Mucosa of gallbladder (tissue), 1 donor: ENCODE measurements at places on chromosomes 7 and 10. TPM values are rescaled to one million over a fixed set of nuclear protein-coding genes. Genes with fewer than 3 reads are reported as not detected.

The ZNF777 gene
- 13.7 TPM for total RNA-seq

DNA sequence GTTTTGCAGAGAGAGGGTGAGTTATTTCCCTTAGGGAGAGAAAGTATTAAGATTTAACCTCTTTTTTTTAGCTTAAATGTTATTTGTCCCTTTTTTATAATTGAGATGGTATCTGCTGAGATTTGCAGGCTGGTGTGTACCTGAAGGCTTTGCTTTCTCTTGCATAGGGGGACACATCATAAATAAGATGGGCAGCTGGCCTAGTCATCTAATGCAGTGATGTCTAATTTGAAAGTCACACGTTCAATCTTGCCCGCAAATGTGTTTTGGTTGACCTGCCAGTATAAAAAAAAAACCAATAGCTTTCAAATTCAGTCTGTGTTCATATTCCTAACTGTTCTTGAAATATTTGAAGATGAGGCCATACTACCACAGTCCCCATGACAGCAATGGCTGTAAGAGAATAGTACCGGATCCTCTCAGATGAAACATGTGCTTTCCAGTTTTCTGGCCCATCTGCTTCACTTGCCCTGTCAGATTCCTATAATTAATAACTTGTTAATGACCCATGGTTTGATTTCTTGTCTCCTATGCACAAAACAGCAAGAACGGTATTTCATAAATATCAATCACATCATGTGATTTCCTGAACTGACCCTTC lies 914.2 kb downstream of the IPMK start:
- DNase-seq, result no peak

GRCh38 chr7:117970801-117971200 lies 97.6 kb upstream of the CTTNBP2 start:
- no peak for DNase-seq

The ZNF746 gene
- 20.0 TPM for total RNA-seq

DNA sequence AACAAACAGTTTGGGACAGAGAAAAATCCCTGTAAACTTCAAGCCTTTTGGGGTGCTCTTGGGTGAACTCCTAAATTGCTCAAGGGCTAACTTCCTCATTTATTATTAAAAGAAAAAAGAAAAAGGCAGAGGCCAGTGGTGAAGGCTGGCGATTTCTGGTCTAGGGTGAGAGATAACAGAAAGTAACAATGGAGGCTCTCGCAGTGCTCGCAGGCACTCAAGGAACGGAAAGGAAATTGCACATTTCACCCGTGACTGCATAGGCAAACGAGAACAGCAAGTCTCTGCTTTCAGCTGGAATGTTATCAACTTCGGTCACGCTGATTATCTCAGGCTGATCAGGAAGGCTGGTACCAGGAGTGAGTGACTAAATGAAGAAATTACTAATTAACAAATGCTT lies 70.7 kb downstream of the PRKAG2 start:
- DNase-seq, result peak; percentile 69

The DPYSL4 gene
- 0.81 TPM for total RNA-seq

GRCh38 chr10:102229810-102230263 lies 3.7 kb downstream of the ELOVL3 start:
- peak; percentile 85 for DNase-seq

GRCh38 chr7:1028775-1029636 lies 15.3 kb upstream of the GPR146 start:
- peak; percentile 90 for DNase-seq

DNA sequence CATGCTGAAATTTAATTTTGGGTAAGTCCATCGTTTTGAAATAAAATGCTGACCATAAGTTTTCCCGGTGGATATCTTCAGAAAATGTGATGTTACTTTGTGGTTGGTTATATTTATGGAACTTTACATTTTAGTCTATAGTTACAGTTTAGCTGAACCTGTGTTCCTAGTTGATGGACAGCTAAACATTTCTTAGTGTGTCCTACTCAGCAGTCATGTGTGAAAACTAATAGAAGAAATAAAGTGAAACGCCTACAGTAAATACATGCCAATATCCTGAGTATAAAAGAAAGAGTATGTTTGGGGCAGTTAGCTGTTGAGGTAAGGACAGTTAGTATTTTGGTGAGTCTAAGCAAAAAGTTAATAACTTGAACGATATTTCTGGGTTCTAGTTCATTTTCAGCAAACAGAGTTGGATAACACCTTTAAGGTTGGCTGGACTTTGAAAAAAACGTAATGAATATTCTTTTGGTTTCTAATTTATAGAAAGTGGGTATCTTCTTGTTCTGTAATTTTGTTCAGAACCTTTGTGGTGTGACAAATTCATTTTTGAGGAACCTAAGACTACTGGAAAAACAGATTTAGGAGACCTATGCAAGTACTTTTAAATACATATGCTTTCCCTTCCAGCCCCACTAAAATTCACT lies 28.7 kb downstream of the LCOR start:
- no peak for DNase-seq

The HMX2 gene
- total RNA-seq, result 0.69 TPM

The TMEM225B gene
- 0.35 TPM for total RNA-seq

DNA sequence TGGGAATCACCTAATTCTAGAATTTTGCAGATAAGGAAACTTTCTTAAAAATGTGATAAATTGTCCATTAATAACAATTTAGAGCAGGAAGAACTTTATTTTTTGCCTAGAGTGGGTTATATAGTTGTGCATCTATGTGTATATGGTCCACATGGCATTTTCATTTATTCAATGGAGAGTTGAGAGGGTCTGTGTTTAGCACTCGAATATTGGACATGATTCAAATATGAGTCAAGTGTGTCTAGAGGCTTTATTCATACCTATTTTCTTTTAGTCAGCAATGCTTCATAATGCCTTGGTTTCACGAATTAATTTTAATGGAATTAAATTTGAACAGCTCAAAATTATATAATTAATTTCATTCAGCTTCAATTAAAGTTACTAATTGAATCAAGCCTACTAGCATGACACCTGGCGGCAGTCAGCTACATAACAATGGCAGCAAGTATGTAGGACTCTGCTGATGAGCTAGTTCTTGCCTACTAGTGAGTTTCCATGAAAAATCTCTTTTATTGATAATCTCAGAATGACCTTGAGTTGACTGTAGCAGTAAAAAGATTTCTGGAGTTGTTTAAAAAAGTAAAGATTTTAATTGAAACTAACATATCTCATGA lies 17.7 kb downstream of the MDFIC start:
- DNase-seq, result no peak

DNA sequence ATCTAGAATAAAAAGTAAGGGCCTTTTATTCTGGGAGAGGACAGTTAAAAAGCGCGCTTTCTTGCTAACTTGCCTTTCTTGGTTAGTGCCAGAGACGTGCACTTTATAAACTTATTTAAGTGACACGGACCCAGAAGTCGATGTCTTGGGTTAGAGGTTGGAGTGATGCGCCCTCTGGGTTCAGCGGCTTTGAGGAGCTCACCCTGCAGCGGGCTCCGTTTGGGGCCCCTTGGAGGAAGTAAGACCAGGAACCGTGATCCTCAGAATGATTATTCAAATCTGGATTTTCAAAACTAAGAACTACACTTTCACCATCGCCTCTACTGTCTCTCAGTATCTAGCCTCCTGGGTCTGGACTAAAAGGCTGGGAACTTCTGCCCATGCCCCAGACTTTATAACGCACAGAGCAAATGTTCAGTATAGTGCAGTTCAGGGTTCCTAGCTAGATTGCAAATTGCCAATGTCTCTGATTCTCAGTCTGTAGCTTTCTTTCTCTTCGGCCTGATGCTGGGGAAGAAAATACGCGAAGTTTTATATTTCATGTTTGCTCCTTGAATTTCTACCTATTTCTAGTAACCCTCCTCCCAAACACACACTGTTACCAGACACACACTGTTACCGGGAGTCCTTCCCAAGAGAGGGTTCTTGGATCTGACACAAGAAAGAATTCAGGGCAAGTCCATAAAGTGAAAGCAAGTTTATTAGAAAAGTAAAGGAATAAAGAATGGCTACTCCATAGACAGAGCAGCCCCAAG lies 18.6 kb upstream of the SMO start:
- no peak for DNase-seq

The MALRD1 gene
- total RNA-seq, result 2.3 TPM

- no peak for DNase-seq
Measured at GRCh38 chr7:130333832-130334231, 10.8 kb upstream of the CPA5 start.

The VAX1 gene
- total RNA-seq, result not detected

DNA sequence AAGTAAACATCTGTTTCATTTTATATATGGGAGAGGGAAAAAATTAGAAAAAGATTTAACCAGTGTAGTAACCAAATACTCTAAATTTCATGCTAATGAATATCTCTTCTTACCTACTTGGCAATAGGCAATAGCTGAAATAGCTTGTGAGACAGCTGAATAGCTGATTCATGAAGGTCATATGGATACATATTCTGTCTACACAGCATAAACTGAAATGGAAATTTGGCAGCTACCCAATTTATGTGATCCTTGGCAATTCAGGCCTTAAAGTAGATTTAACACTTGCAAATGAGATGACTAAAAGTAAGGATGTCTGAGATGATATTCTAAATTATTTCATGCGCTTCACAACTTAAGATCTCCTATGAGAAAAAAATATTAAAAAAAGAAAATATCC lies 261.2 kb upstream of the SEMA3A start:
- no peak for DNase-seq

The SLC18A3 gene
- total RNA-seq, result 0.20 TPM

GRCh38 chr7:28222636-28223035 lies 42.0 kb upstream of the JAZF1 start:
- no peak for DNase-seq

DNA sequence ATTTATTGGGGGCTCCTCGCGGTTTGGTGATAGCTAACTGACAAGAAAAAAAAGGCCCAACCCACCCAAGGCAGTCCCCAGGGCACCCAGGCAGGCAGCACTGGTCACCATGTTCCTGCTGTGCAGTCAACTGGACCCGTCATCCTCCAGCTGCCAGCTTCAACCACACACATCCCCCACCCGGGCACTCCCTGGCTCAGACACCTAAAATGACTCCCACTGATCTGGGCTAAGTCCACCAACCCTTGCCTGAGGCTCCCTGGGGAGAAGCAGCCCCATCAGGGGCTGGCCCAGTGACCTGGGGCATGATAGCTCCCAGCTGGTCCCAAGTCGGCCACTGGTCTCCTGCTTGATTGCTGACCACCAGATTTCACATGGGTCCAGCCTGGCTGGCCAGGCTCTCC lies 161.8 kb downstream of the NRF1 start:
- DNase-seq, result no peak

DNA sequence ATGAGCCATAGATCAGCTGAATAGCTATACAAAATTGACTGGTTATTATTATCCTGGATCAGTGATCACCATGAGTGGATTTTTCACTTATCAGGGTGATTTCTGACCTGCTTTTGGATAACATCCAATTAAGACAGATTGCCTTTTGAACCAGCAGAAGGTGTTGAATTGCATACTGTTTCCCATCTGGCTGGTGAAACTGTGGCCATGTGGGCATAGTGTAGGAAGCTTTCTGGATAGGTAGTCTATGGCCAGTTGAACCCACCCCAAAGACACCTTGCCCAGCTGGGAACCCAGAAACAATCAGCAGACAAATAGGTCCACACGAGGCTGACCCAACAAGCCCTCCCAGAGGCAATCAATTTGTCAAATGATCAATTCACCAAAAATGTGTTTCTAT lies 29.3 kb downstream of the DNAJC12 start:
- DNase-seq, result no peak

The SORCS1 gene
- total RNA-seq, result 3.1 TPM

DNA sequence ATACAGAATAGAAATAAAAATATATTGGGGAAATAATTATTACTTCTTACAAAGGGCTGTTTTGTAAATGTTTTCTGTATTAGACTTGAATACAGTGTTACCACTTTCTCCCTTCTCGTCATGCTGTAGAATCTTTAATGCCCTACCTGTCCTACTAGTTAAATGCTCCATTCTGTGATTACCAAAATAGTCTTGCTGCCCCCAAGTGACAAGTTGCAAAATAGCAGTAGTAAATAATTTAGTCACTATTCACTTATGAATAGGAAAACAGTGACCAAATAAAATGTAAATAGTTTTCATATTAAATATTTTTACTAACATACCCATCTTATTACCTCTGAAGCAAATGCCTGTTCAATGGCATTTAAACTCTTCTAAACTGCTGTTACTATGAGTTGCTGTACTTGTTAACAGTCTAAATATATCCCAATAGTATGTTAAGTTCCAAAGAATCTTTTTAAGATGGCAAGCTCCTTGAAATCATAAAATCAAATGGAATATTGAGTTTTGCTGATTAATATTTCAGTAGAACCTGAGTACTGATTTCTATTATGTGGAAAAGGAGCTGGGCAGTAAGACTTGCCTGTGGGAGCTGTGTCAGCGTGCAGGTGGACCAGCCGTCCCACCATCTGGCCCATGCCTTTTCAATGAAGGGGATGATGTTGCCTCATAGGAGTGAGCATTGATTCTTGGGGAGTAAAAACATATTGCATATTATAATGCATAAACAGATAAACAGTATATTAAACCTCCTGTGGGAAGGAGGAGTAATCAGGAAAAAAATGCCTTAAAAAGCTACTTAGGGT lies 18.1 kb upstream of the OIT3 start:
- DNase-seq, result no peak
